ENCODE measurements at places on chromosomes 7 and 10.
A peak's percentile ranks its signal among the peaks of the same experiment; 100 is the strongest.

- no peak for DNase-seq
These were observed 18.8 kb downstream of the DNAJC2 start for GRCh38 chr7:103325744-103326143.

- no peak for DNase-seq
These were observed 3.8 kb upstream of the NRCAM start for GRCh38 chr7:108459922-108460551.

DNA sequence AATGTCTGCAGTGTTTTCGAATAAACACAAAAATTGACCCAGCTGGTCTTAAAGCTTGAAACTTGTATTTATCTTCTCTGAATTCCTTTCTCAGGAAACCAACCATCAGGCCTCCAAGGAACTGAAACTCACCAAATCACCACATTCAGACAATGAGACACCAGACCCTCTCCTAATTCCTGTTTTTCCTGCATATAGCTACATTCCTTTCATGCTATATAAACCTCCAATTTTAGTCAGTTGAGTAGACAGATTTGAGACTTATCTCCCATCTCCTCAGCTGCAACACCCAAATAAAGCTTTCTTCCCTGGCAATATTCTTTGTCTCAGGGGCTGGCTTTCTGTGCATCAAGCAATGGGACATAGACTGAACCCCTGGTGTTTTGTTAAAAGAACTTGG lies 317.0 kb downstream of the CACNA2D1 start:
- no peak for DNase-seq

- DNase-seq = no peak
These were observed 85.2 kb upstream of the SEMA3C start for GRCh38 chr7:81004098-81004497.

- no peak for DNase-seq
These were observed 137.5 kb downstream of the CD36 start for GRCh38 chr7:80775897-80776296.

GRCh38 chr7:106488465-106488864 lies 172.5 kb downstream of the CCDC71L start:
- DNase-seq = no peak

GRCh38 chr7:65972976-65973375 lies 9.0 kb downstream of the GUSB start:
- no peak for DNase-seq

- DNase-seq = peak; percentile 54
These were observed 14.6 kb upstream of the FKBP9 start for GRCh38 chr7:32942415-32943251.
